ENCODE measurements at places on chromosomes 12 and 14.

GRCh38 chr14:77123381-77124325 lies 17.9 kb downstream of the ZDHHC22 start:
- peak; percentile 64 for DNase-seq

DNA sequence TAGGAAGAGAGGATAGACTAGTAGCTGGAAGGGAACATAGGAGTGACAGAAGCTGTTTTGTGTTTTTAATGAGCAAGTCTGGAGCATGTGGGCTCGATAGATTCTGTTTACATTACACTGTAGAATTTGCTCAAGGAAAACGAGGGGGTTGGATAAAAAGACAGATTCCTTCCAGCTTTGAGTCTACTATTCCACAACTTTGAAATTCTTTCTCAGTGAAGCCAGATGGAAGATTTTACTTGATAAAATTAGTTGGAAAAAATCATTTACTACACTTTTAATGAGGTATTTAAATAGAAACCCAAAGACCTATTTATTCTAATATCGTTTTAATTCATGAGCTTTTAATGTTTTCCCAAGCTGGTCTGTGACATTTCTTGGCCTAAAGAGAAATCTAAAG lies 19.5 kb upstream of the EPS8 start:
- no peak for DNase-seq

DNA sequence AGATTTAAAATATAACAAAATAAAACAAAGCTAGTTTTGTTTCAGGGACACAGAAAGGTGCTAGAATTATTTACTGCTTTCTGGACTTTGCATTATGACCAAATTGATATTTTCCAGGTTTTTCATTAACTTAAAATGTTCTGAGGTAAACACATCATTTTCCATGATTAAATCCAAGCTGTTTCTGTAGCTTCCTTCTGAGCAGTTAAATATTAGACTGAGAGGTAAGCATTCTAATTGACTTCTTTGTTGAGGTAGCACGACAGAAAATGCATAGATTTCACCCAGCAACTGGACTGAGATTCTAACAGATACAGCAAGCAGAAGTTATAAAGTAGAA lies 98.3 kb downstream of the BMP4 start:
- no peak for DNase-seq

- DNase-seq = no peak
These were observed 135.9 kb downstream of the PAH start for GRCh38 chr12:102781117-102781516.

DNA sequence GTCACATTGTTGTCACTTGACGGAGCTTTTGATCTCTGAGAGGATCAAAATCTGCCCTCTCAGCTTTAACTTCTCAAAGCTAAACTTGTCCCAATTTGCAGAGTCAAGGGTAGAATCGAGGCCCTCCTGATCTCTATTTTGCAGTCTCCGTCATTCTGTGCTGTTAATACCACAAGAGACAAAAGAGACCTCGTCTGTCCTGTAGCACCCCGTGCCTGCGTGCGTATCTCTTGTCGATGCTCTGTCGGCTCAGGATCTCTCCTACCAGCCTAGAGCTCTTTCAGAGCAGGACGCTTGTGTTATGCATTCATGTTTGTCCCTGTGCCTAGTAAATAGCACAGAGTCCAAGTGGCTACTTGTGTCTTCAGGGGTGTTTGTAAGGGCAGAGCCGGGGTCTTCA lies 5.1 kb downstream of the EVL start:
- no peak for DNase-seq

GRCh38 chr14:52551696-52552062 lies 626 bp downstream of the TXNDC16 start:
- DNase-seq = no peak

DNA sequence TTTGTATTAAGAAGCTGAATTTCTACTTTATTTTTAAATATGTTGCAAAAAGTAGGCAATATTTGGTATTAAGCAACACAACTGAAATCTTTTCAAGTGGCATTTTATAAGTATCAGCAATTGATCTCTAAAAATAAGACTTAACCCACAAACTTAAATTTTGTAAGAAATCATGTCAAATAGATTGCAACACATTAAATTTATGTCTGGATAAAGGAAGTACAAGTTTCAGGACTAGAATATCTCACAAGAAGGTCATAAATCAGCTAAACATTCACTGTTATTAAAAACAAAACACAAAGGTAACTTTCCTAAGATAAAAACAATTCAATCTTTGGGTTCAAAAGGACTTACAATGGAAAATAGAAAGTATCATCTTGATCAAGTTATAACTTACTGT lies 32.8 kb downstream of the CPNE8 start:
- no peak for DNase-seq

DNA sequence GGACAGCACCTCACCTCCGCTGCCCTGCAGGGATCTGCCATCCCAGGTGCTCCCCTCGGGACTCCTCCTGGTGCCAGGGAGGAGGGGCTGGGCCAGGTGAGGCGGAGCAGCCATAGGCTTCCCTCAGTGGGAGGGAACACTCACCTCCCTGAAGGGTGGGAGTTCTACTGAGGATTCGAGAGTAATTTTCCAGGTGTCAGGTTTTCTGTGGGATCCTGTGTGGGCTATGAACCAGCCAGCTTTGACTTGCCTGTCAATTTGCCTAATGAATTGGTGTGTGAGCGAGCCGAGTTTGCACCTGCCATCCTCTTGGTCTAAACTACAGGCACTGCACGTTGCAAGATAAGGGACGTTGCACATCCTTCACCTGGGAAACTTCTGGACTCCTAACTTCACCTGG lies 50.3 kb downstream of the NOC4L start:
- no peak for DNase-seq

DNA sequence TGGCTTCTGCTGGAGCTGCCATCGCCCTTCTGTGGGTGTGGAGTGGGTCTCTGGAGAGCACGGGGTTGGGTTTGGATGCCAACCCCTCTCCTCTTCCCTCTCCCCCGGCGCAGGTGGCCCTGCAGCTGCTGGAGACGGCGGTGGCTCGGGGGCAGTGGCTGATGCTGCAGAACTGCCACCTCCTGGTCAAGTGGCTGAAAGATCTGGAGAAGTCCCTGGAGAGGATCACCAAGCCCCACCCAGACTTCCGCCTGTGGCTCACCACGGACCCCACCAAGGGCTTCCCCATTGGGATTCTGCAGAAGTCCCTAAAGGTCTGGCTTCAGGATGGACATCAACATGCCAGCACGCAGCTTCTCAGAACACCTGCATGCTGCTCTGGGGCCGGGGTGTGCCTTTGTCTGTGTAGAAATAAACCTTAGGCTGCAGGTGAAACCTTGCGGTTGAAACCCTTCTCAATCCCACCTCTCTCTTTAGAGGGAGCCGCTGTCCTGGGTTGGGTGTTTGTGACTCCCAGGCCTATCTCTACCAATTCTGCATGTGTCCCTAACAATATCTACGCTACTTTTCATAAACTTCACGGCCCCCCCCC lies 44.3 kb downstream of the CCDC92 start:
- DNase-seq = no peak

DNA sequence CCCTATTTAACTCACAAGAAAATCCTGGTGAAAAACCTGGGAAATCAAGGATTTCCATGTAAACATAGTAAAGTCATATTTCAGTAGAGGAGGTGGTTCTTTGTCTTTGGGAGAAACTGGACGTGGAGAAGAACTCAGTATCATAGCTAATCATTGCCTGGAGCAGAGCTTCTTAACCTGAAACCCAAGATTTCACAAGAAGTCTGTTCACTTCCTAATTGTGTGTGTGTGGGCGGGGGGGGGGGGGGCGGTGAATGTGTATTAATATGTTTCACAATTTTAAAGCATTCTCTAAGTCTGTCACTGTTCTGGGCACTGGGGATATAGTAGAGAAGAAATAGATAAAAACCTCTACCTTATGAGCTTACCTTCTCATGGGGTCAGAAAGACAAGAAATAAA lies 96.7 kb upstream of the PPP4R3A start:
- no peak for DNase-seq

DNA sequence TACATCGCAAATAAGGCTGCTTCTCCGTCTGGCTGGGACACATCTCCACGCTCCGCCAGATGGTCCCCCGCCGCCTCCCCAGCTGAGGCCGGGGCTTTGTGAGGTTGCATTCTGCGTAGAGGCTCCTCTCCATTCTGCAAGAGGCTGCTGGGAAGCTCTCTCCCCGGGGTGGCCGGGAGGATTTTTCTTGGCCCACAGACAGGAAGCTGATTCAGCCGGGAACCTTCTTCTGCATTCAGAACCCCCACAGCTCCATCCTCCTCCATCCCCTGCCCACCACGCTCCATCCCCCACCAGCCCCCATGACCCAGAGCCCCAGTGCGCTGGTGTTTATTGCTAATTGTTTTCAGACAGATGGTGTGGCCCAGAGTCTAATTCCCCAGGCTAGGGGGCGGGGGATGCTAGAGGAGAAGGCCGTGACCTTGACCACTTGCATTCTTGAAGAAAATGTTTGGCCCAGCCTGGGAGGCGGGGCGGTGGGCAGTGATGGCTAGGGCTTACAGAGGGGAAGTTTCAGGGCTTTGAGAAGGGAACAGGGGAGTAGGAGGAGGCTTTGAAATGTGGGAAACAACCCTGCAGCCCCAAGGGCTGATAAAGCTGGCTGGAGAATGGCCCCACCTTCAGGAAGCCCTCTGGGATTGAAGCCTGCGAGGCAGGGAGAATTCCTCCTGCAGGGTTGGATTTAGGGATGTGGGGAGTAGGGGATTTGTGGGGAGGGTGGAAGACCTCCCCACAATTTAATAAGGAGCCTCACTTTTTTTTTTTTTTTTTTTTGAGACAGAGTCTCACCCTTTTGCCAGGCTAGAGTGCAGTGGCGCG lies 88.5 kb upstream of the NCOR2 start:
- peak; percentile 93 for DNase-seq

DNA sequence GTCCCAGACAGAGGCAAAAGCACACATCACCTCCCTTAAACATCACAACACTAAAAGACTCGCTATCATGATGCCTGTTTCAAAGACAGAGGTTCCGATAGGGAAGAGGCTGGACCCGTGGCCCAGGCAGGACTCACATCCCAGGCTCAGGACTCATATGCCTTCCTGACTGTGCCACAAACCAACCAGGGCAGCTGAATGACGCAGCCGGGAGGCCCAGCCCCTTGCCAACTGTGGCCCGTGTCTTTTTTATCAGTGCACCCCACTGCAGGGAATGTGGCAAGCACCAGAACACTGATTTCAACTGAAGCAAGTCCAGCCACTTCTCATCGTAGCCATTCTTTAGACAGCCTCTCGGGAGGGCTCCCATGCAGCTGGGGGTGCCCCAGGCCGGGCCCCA lies 132.3 kb downstream of the KSR2 start:
- no peak for DNase-seq

DNA sequence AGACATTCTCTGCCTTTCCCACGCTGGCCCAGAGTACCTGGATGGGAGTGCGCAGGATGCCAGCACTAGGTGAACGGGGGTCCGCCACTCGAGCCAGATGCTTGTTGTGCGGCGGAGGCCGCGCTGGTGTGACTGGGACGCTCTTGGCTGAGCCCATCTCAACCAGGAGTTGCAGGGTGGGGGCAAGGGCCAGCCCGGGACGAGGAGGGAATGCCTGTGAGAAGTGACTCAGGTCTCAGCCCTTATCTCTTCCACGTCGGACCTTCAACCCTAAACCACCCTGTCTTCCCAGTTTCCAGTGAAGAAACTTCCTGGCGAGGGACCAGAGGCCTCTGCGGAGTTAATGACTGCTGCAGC lies 312 bp downstream of the CDCA3 start:
- no peak for DNase-seq

GRCh38 chr14:28779456-28779855 lies 12.9 kb downstream of the FOXG1 start:
- DNase-seq = no peak

GRCh38 chr12:124893792-124894516 lies 20.5 kb downstream of the UBC start:
- no peak for DNase-seq

- DNase-seq = no peak
These were observed 7.2 kb downstream of the PDE3A start for GRCh38 chr12:20375560-20375959.

DNA sequence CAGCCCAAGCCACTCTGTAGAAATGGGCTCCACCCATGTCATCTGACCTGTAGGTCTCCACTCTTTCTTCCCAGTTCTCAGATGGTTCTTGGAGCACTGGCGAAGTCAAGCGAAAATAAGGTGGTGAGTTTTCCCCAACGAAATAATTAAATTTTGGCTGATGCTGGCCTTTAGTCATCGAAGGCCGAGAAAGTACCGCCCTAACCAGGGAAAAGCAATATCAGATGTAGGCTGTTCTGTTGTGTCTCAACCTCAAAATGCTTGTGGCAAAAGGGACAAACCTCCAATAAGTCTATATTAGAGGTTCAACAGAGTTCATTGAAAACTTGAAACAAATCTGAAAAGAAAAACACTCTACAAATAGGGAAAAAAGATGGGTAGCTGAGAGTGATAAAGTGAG lies 48.6 kb upstream of the BCAT1 start:
- DNase-seq = no peak

DNA sequence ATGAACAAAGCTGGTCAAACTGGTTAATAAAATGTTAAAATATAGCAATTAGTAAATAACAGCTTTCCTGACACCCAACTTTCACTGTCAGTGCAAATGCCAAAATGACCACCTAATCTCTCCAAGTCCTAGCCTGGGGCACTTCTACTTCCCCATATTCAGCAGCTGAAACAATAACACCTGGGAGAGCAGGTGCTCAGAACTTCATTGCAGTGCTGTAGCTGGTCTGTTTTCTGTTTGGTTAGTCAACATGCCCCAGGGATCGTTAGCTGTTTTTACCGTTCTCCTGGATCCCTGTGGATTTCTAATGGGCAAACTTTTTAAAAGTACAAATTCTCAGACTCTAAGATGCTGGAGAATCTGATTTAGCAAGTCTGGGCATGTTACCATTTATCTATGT lies 759.7 kb downstream of the GALC start:
- DNase-seq = peak; percentile 66

GRCh38 chr14:35349496-35350365 lies 54.8 kb downstream of the NFKBIA start:
- peak; percentile 42 for DNase-seq

- no peak for DNase-seq
These were observed 117.3 kb upstream of the NAP1L1 start for GRCh38 chr12:76201758-76202157.

GRCh38 chr12:63064080-63064479 lies 86.9 kb downstream of the AVPR1A start:
- DNase-seq = no peak

Measured in mesendoderm (in vitro differentiated cells).